Activated gamma-delta T cell (primary cell): ENCODE measurements at places on chromosomes 1 and 21.

DNA sequence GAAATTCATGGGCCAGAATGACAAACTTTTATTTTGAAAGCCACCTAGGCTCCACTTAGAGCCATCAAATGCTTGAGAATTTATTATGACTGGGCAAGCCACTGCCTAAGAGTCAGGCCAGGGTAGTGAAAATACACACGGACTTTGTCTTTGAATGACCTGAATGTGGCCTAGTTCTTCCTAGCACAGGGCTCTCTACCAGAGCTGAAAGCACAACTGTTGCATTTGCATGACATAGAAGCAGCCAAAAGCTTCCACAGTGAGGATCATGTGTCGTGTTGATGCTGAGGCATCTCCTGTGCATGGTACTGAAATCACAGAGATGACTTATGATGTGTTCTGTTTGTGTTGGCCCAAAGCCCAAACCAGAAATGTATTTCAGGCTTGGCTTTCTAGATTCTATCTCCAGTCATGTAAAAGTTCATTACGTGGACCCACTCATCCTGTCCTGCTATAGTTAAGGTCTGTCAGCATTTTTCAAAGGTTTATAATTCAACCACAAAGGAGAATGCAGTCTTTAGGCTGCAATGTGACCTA is 164.0 kb upstream of the UBE2U start:
- DNase-seq = no peak

DNA sequence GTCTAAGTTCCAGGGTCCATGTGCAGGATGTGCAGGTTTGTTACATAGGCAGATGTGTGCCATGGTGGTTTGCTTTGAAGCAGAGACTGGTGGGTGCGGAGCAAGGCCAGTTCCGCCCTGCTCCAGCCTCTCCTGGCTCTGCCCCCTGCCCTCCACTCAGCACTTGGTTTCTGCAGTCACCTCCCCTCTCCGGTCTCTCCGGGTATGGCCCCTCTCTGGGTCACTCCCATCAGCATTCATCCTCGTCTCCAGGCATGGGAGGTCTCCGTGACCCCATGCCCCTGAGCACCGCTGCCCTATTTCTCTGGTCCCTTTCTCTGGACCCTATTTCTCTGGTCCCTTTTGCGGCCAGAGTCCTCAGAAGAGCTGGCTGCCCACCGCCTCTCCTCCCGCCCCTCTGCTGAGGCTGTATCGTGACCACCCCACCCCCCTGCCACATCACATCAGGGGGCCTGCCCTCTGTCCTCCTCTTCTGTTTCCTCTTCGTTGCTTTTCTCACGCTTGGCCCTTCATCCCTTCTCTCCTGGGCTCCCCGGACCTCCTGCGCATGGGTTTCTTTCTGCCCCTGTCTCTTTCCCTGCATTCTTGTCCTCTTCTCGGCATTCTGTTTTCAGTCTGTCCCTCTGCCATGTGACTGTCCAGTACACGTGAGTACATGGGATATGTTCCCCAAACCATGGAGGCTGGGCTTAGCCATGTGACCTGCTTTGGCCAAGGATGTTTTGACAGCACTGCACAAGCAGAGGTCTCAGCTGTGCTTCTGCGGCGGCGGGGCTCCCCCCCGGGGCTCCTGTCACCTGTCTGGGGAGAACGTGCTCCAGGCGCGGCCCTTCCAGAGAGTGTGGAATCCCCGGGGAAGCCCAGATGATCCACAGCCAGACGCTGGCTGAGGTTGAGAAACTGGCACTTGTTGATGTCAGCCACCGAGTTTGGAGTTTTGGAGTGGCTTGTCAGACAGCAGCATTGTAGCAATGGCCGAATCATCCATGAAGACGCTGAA is 54.4 kb upstream of the C1orf174 start:
- DNase-seq = no peak

DNA sequence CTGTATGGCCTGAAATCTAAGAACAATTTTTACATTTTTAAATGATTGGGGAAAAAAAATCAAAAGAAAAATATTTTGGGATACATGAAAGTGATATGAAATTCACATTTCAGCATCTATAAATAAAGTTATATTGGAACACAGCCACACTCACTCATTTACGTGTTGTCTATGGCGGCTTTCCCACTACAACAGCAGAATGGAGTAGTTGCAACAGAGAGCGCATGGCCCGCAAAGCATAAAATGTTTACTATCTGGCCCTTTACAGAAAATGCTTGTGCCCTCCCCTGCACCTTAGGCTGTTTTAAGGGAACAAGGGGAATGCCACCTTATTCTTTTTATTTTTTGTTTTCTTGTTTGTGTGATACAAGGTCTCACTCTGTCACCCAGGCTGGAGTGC is 3.5 kb downstream of the KLHDC8A start:
- DNase-seq = no peak

DNA sequence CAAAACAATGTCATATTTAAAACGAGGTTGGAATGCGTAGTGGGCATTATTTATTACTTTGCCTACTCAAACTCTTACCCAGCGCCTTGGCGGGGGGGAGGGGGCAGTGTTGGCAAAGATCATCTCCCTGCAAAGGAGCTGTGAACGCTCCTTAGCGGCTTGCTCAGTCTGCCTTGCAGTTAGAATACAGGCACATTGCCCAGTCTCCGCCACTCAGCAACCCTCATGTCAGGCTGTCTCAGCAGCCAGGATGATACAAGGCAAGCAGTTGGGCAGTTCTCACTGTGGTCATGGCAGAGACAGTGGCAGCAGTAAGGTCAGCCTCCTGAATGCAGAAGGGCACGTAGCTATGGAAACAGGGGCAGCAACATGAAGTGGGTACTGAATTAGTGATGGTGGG is 170.4 kb upstream of the KCNK2 start:
- DNase-seq = no peak

DNA sequence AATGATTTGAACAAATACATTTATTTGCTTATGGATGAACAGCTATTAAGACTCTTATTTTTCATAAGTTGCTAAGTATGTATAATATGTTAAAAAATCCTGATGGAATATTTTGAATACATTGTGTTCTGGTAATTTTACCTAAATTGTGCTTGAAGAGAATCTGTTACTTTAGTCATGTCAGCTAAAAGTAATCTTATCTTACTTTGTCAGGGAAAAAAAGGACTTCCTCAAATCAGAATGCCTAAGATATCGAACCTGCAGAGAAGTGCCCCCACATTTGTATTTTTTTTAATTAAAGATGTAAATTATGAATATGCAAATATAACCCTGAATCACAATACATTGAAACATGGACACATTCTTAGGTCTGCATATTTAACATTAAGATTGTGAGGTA is 1331.7 kb downstream of the MRPL39 start:
- no peak for DNase-seq

- no peak for DNase-seq
These were observed 171.2 kb upstream of the PTGFR start for GRCh38 chr1:78319603-78320002.

- no peak for DNase-seq
These were observed 12.2 kb downstream of the PLEKHO1 start for GRCh38 chr1:150161747-150162581.

DNA sequence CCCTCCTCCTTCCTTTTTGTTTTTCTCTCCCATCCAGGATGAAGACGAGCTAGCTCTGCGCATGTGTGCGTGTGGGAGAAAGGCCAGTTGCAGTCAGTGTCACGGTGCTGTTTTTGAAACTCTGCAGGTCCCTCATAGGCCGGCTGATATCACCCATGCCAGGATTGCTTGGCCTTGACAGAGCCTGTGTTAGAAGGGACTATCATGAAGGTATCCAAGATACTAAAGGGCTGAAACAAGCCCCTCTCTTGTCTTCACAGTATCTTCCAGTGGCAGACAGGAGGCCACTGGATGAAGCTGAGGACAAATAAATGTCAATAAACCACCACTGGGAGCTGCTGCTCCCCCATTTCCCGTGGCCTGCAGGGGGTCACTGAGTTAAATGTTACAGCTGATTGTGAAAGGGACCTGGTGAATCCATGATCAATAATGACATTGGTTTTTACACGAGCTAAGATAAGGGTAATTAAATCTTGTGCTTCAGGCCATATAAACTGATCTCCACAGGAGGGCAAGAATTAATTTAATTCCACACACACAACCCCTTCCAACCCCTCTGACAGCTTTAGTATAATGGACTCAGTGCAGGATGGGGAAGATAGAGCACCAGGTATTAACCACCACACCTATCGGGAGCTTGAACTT is 64.6 kb upstream of the TARBP1 start:
- DNase-seq = no peak

DNA sequence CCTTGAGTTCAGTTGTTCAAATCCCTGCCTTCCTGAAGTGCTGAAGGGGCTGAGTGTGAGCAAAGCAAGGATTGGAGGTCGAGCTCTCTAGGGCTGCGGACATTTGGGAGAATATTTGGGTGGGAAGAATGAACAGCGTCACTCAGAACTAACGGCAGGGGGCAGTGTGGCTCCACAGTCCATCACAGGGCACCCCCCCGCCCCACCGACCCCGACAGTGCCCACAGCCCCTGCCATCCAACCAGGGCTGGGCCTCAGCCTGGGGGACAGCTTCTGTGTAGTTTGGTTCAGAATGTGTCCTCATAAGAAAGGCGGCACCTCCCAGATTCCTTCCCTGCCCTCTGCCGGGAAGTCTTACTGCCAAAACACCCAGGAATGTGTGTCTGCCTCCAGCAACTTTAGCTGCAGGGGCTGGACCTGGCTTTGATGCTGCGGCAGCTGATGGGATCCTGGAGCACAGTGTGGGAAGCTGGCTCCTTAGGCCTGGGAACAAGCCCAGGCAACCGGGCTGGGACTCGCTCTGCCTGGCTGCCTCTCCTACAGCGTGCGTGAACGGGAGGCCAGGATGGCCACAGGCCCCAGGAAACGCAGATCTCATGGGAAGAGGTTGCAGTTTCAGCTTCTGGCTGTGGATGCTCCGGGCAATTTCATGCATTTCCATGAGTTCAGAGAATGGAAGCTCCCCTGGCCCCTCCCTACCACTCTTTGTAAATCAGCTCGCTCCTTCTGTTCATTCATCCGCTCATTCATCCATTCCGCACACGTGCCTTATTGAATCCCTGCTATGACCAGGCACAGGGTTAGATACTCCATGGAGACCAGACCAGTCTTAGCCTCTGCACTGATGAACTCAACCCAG is 104.9 kb upstream of the TMPRSS2 start:
- no peak for DNase-seq

DNA sequence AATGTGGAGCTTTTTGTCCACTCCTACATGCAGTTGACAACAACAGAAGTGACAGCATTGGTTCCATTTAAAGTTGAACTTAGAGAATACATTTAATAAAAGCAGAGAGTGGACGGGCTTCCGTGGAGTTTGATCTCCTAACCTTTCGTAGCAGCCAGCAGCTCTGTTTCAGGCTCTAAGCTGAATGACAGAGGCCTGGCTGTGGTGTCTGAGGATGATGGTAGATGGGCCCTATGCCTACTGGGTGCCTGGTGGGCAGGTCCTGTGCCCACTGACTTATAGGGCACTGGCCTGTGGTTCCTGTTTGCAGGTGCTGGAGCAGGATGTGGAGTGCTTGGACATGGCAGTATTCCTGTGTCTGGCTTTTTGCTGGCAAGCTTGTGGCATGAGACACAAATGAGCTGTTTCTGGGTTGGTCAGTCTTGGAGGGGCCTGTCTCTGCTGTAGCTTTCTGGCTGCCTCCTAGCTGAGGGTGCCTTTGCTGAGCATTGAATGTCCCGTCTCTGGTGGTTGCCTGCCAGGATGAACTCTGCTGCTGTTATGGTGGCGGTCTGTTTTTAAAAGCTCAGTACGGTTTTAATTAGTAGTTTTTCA is 54.6 kb downstream of the PRDM2 start:
- DNase-seq = no peak
